Mesenchymal stem cell (in vitro differentiated cells and primary cell): ENCODE measurements at places on chromosomes 5 and 9.

DNA sequence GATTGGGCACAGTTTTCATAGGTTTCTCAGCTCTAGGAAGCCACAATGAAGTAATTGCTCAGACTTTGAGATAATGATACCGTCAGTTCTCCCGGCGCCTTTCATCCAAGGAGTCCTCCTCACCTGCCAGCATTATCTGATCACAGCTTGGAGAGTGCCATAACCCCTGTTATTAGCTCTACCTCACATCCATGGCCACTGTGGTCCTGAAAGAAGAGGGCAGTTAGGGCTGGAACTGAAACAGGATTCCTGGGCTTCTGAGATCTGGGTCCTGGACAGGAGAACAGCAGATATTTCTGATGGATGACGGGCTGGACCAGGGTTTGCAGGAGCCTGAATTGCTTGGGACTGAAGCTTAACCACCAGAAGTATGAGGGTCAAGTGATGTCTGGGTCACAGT, 13.5 kb downstream of the RGS3 start:
- no peak for DNase-seq

- DNase-seq, result no peak
Observed at GRCh38 chr5:172645271-172646055, 4.4 kb downstream of the NEURL1B start.

DNA sequence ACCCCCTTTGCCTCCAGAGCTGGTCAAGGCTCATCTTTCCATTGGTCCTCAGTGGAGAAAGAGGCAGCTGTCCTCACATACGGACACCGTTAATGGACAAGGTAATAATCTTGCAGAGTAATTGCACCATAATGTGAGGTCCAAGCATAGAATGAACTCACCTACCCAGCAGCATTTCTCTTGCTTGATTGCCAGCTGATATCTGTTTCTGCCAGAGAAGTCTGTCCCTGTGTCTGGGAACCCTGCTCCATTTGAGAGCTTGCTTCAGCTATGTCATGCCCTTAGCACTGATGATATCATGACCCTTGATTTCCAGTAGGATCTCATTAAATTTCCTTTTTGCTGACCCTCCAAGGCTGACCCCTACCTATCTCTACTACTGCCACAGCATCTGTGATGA, 154.6 kb downstream of the PIK3R1 start:
- DNase-seq, result no peak

DNA sequence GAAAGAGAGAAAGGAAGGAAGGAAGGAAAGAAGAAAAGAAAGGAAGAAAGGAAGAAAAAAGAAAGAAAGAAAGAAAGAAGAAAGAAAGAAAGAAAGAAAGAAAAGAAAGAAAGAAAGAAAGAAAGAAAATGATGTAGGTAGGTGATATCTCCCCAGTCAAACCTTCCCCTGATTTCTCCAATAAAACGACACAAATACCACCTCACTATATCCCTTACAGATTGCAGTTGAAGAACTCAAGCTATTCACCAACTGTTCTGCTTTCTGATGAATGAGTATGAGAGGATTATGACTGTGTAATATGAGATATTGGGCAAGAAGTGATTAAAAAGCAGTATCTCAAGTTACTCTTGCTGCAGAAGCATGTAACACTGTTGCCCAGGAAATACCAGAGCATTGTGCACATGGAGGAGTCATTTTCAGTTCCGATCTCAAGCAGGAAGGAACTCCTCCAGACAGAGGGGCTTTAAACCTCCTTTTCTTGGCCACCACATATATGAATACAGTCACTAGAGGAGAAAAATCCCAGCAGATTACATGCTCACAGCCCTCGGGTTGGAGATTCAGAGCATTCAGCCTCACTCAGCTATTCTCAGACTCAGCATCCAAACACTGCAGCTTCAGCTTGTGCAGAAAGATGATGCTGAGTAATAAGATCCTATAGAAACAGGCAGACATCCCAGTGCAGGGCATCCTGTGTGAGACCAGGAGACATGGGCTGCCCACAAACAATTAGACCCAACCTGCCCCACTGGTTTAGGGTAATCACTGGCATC, 61.4 kb downstream of the UGCG start:
- DNase-seq, result peak; percentile 93

DNA sequence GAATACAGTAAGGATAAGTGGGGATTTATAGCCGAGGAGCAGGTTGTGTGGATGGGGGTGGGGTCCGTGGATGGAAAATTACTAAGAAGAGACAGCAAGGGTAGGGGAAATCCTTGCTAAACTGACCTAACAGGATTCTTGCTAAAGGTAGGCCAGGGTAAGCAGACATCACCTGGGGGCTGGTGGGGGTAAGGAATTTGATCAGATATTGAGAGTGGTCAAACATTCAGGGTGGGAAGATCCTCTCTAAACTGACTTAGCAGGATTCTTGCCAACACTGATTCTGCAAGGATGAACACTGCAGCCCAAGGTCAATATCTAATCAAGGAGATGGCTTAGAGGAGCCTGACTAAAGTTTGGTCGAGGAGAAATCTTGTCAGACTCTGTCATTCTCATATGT, 2.7 kb upstream of the PLGRKT start:
- no peak for DNase-seq

GRCh38 chr9:111362526-111362925, 32.5 kb upstream of the OR2K2 start:
- no peak for DNase-seq
